Activated CD8-positive, alpha-beta memory T cell treated with anti-CD3 and anti-CD28 coated beads, Interleukin-2, amount 50 U/mL, for 48 hours (primary cell): ENCODE measurements at places on chromosomes 3 and 15.

- no peak for DNase-seq
These were observed 16.4 kb downstream of the SLCO2A1 start for GRCh38 chr3:134013280-134013679.

GRCh38 chr3:54731732-54732445 is 196.0 kb downstream of the LRTM1 start:
- no peak for DNase-seq

- DNase-seq = no peak
These were observed 26.1 kb downstream of the NCBP2 start for GRCh38 chr3:196916221-196916620.

DNA sequence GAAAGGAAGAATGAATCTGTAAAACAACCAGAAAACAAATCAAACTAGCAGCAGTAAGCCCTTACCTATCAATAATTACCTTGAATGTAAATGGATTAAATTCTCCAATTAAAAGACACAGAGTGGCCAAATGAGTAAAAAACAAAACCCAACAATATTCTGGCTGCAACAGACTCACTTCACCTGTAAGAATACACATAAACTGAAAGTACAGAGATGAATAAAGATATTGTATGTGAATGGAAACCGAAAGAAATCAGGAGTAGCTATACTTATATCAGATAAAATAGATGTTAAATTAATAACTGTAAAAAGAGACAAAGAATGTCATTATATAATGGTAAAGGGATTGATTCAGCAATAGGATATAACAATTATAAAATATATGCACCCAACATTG is 514.5 kb upstream of the DPPA4 start:
- no peak for DNase-seq

DNA sequence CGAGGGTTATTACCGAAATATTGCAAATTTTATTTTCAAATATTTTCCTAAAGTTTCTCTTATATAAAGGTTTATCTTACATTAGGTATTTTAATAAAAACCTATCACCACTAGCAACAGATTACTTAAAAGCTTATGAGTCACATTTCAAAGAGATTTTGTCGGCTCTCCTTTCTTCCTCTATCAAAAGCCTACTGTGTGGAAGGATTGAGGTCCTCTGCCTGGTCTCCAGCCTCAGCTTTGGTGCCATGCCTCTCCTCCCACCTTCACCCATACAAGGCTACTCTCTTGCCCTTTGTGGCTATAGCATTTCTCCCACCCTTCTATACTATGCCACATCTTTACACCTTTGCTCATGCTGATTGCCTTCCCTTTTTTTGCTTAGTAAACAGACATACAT is 199.3 kb downstream of the TNIK start:
- DNase-seq = no peak

GRCh38 chr3:146396792-146397191 is 72.6 kb downstream of the PLSCR2 start:
- no peak for DNase-seq

DNA sequence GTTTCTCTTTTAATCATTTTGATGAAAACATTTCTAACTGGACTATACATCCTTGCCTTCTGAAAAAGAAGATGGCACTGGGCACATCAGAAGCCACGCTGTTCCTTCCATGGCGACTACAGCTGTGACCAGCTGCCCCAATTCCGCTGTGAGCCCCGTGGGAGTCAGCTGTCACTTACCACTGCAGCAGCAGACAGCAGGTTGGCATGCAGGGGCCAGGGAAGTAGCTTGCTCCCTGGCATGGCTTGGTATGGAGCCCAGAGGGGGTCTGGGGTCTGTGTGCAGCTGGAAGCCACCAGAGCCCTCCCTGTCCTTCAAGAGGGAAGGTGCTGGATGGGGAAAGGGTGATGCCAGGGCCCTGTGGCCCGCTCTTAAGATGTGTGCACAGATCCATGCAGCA is 4.5 kb upstream of the ZXDC start:
- DNase-seq = no peak

GRCh38 chr15:79878078-79878705 is 18.6 kb downstream of the MTHFS start:
- DNase-seq = no peak

- no peak for DNase-seq
These were observed at the start of gene CTXND1 for GRCh38 chr15:80252121-80252518. CTXND1 (minus strand) TSS chr15:80252213; CDS start chr15:80201949, 50,264 bp downstream.

- no peak for DNase-seq
These were observed 7.3 kb downstream of the ST3GAL6 start for GRCh38 chr3:98770261-98771039.

GRCh38 chr15:86061581-86061980 is 18.1 kb upstream of the AGBL1 start:
- DNase-seq = no peak

DNA sequence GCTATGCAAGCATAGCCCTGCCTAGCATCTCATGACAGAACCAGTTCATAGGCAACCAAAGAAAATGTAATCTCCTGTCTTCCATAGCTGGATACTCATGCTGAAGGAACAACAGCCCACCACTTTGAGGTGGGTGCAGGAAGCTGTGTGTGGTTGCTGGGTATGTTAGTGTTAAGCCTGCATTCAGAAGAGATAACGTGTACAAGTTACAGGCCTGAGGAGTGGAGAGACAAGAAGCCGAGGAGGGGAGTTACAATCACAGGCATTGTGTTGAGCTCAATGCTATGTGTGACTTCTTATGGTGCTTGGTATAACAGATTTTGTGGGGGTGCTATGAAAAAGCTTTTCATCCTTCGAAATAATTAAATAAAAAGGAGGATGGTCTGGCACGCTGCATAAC is 42.8 kb upstream of the SECISBP2L start:
- no peak for DNase-seq

DNA sequence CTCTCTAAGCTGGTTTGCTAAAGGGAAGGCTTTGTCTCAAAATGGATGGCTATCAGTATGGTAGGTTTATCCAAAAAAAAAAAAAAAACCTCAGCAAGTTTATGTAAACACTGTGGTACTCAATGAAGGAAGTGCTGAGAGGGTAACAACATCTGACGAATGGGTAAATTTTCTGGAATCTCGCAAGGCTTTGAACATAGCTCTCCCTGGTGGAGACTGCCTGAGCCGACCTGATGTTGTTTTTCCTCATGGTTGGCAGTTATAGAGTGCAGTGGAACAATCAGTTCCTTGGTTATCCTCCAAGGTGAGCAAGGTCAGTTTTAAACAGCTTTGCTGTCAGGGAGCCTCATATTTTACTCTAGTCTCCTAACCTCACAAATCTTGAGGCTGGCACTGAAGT is 94.6 kb downstream of the ZPLD1 start:
- no peak for DNase-seq

DNA sequence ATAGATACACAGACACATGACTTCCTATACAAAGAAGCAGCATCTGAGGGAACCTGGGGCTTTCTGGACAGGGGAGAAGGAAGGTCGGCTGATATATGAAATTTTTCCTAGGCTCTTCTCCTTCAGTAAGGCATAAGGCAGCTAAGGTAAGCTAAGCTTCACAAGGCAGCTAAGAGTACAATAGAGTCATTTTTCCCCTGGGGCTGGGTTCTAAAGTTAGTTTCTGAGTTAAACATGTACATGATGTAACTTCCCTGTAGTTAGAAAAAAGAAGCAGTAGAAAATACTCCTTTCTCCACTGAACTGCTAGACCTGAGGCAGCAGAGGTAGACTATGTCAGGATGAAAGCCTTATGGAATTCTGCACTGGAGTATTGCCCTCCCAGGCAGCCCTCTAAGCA is 109.6 kb downstream of the PLD1 start:
- no peak for DNase-seq
